ENCODE measurements at places on chromosomes 3 and 15. TPM values are rescaled to one million over a fixed set of nuclear protein-coding genes. Genes with fewer than 3 reads are reported as not detected.

AGBL1 gene
- not detected for polyA plus RNA-seq

OCA2 gene
- polyA plus RNA-seq = not detected

SI gene
- polyA plus RNA-seq = not detected

BFSP2 gene
- polyA plus RNA-seq = not detected

BCL2A1 gene
- 2.2 TPM for polyA plus RNA-seq

SYNPR gene
- polyA plus RNA-seq = not detected

RAB8B gene
- 24.6 TPM for polyA plus RNA-seq

FES gene
- polyA plus RNA-seq = 10.5 TPM

GLDN gene
- polyA plus RNA-seq = not detected

MINAR1 gene
- 0.55 TPM for polyA plus RNA-seq

GOLGA8O gene
- 0.65 TPM for polyA plus RNA-seq

CLDN11 gene
- polyA plus RNA-seq = 318 TPM

MASP1 gene
- polyA plus RNA-seq = 16.2 TPM

SH2D7 gene
- polyA plus RNA-seq = not detected

POLQ gene
- 1.7 TPM for polyA plus RNA-seq

PLOD2 gene
- 84.0 TPM for polyA plus RNA-seq

RETNLB gene
- polyA plus RNA-seq = not detected

GALNT15 gene
- polyA plus RNA-seq = 11.0 TPM

USP3 gene
- polyA plus RNA-seq = 17.3 TPM

MIX23 gene
- 26.7 TPM for polyA plus RNA-seq

RPL39L gene
- 18.1 TPM for polyA plus RNA-seq

CALML4 gene
- polyA plus RNA-seq = 1.3 TPM

PRKCI gene
- polyA plus RNA-seq = 21.0 TPM
